Neural crest cell (in vitro differentiated cells): ENCODE measurements at places on chromosomes 6 and 20.

- DNase-seq, result no peak
Observed at GRCh38 chr6:67219346-67219745, 1415.7 kb upstream of the ADGRB3 start.

DNA sequence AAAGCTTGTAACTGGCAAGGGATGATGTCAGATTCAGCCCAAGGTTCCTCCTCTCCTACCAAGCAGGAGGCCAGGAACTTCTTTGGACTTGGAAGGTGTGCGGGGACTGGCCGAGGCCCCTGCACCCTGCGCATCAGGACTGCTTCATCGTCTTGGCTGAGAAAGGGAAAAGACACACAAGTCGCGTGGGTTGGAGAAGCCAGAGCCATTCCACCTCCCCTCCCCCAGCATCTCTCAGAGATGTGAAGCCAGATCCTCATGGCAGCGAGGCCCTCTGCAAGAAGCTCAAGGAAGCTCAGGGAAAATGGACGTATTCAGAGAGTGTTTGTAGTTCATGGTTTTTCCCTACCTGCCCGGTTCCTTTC, 14.4 kb downstream of the TNFAIP3 start:
- DNase-seq, result no peak

DNA sequence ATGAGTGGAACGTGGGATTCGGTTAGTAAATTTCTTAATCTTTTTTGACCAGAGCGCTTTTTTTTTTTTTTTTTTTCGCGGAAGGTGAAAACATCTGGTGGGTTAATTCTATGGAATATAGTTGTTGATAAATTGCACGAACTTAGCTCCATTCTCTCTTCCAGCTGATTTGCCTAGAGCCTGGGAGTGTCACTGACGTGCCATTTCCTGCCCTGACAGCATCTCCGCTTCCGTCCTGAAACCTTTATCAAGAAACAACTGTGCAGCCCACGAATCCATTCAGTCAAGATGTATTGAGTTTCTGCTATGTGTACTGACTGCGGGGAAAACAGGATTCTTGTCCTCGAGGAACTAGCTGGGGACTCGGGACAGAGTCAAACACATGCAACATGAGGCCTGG, 59.5 kb upstream of the TGM3 start:
- no peak for DNase-seq

- DNase-seq, result no peak
Observed at GRCh38 chr20:38962928-38963401, 821 bp downstream of the DHX35 start.

DNA sequence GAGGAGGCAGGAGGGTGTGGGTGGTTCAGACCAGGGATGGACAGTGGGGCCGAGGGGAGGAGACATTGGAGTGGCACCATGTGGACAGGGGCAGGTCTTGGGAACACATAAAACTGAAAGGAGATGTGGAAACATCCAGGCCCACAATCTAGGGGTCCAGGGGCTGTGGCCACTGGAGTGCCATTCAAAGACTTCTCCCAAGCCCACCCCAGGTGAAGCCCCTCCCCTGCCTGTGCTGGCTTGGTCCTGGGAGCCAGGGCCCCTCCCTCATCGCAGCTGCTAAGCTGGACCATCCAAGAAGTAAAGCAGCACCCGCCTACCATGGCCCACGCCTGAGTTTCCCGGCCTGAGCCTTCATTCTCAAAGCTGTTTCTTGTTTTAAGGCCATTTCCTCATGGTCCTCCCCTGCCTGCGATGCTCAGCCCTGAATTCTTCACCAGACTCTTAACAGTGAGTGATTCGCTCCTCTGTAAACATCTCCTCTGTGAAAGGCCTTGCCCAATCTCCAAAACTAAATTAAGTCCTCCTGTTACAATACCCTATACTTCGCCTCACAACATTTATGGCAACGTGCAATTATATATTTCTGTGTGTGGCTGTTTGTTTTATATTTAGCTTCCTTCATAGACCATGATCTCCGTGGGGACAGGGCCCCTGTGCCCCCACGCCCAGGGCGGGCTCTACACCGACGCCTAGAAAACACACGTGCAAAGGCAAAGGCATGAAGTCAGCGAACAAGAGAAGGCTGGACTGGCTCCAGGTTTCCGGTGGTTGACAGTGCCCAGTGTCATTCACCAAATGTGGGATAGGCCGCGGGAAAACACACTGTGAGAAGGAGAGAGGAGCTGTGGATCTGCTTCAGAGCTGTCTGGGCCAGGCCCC, 267.8 kb downstream of the ERMARD start:
- no peak for DNase-seq

GRCh38 chr6:6711832-6712448, 123.4 kb downstream of the LY86 start:
- no peak for DNase-seq

- no peak for DNase-seq
Observed at GRCh38 chr6:56744528-56744927, 101.8 kb upstream of the DST start.
